ENCODE measurements at places on chromosomes 5 and 9. TPM values are rescaled to one million over a fixed set of nuclear protein-coding genes. Genes with fewer than 3 reads are reported as not detected.

DNA sequence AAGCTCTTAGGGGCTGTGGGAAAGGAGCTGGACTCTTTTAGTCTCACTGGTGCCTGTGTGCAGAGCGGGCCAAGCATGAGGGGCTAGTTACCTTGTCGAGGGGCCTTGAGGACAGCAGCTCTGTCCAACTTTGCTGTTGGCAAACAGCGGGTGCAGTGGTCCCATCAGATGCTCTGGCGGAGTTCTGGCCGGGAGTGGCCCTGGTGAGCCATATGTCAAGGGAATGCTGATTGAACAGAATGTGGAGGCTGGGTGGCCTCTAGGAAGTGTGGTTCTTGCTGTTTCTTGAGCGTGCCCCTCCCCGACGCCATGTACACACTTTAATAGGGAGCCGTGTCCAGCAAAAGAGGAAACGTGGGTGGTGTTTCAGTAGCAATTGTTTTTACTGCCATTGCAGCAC, 3.6 kb upstream of the ADAMTS2 start:
- H3K4me1 ChIP-seq = no peaks in the 10 kb centered on the region
- no peak overlapping the region for H3K4me3 ChIP-seq

- no peak for DNase-seq
- no peak overlapping the region for H3K4me3 ChIP-seq
- H3K4me1 ChIP-seq = no peaks in the 10 kb centered on the region
- no peaks in the 10 kb centered on the region for H3K36me3 ChIP-seq
These were observed 3.5 kb downstream of the PAX5 start for GRCh38 chr9:37030611-37030939.

GRCh38 chr5:129438322-129438721, 21.8 kb upstream of the ADAMTS19 start:
- no peaks in the 10 kb centered on the region for H3K4me1 ChIP-seq
- H3K27me3 ChIP-seq = no peaks in the 10 kb centered on the region
- no peak overlapping the region for H3K27ac ChIP-seq

GRCh38 chr5:127944125-127944524, 139.4 kb upstream of the SLC12A2 start:
- H3K4me3 ChIP-seq = no peak overlapping the region
- no peak overlapping the region for H3K27ac ChIP-seq
- no peaks in the 10 kb centered on the region for H3K4me1 ChIP-seq
- DNase-seq = no peak
- H3K36me3 ChIP-seq = no peaks in the 10 kb centered on the region

BARHL1 gene
- total RNA-seq = not detected

DNA sequence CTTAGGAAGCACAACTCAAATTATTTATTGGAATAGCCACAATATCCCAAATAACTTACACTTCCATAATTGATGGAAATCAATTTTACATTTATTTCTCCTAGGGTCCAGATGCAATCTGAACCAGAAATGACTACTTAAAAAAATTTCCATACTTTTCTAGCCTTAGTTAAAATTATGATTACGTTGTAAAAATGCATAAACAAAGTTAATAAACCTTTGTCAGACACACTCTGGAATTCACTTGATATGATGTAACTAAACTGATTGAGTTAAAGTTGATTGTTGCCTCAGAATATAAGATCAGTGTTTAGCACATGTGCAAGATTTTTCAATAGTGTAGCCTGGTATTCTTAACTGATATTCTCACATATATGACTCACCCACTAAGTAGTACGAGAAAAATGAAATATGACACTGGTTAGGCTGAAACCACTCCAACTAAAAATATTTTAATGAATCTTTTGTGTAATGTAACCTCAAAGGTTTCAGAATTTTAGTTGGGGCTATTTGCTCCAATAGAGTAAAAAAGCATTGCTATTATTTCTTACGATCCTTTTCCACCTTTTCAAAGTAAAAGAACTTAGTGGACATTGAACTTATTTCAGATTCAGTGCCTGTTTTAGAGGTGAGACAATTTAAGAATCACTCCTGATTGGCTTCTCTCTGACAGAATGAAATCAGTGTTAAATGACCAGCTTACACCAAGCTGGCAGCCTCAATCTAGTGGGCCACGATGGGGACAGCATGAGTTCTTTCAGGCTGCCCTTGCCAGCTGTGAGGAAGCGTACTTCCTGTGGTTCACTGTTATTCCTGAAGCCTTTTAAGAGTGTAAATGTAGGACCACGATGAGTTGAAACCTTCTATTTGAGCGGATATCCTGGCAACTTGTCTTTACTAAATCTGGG, 277.2 kb upstream of the CDH9 start:
- DNase-seq = no peak
- no peak overlapping the region for H3K4me3 ChIP-seq

GRCh38 chr5:147949711-147950573, 43.6 kb upstream of the C5orf46 start:
- H3K27ac ChIP-seq = no peak overlapping the region
- H3K27me3 ChIP-seq = no peaks in the 10 kb centered on the region
- no peak overlapping the region for H3K4me3 ChIP-seq
- no peaks in the 10 kb centered on the region for H3K36me3 ChIP-seq
- H3K4me1 ChIP-seq = no peaks in the 10 kb centered on the region
- DNase-seq = no peak

FST gene
- total RNA-seq = 0.51 TPM

Measured in uterus (tissue), 4 donors.